ENCODE measurements at places on chromosomes 1 and 21. TPM values are rescaled to one million over a fixed set of nuclear protein-coding genes. Genes with fewer than 3 reads are reported as not detected.

The MCOLN2 gene
- total RNA-seq: 2.8 TPM

The CATSPERE gene
- 1.7 TPM for total RNA-seq

The RPF1 gene
- 35.5 TPM for total RNA-seq

The PLA2G2C gene
- total RNA-seq: not detected

The GUCA2A gene
- total RNA-seq: not detected

The MPL gene
- not detected for total RNA-seq

The CD1B gene
- not detected for total RNA-seq

The PTGS2 gene
- 38.2 TPM for total RNA-seq

The KRTAP13-2 gene
- not detected for total RNA-seq

The SH3D21 gene
- total RNA-seq: 8.5 TPM

The TDRD10 gene
- total RNA-seq: 0.28 TPM

Measured in regular cardiac myocyte (primary cell).